ENCODE measurements at places on chromosomes 13 and 19. TPM values are rescaled to one million over a fixed set of nuclear protein-coding genes. Genes with fewer than 3 reads are reported as not detected.

UPK1A gene
- not detected for total RNA-seq

ZNF813 gene
- 3.0 TPM for total RNA-seq

TYK2 gene
- total RNA-seq = 79.3 TPM

DNA sequence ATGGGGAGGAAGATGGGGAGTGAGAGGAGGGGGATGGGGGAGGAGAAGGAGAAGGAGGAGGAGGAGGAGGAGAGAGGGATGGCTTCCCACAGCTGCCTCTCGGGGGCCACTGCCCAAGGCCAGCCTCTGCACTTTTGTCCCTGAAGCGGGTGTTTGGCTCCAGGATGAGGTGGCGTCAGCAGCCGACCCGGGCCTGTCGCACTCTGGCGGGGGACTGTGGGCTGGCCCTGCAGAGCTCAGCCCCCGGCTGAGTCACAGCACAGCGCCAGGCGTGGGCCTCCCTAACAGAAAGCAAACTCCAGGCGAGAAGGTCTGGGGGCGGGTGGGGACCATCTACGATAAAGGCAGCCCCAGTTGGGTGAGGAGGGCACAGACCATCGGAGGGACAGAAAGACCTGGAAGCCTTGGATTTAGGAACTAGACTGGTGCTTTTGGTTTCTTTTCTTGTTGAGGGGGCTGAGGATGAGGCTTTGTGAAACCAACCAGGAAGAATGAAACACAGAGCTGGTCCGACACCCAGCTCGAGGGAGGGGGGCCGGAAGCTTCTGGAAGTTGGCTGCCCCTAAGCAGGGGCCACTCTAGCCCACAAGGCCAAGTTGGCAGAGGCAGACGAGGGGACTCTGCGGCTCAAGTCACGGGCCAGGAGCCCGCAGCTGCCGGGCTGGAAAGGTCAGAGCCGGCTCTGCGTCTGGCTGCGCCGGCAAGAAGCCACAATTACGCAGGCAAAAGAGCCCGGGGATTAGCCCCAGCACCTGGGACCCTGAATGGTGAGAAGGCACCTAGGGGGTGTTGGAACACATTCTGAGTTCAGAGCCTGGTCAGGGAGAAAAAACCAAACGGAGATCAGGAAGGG, 18.2 kb downstream of the LSM4 start:
- no peaks in the 10 kb centered on the region for H3K27me3 ChIP-seq
- H3K4me1 ChIP-seq = peaks cover 52% of the 10 kb centered on the region
- peak; percentile 69 for DNase-seq
- peak overlapping the region; percentile 68 for H3K4me3 ChIP-seq
- no peaks in the 10 kb centered on the region for H3K36me3 ChIP-seq

DNA sequence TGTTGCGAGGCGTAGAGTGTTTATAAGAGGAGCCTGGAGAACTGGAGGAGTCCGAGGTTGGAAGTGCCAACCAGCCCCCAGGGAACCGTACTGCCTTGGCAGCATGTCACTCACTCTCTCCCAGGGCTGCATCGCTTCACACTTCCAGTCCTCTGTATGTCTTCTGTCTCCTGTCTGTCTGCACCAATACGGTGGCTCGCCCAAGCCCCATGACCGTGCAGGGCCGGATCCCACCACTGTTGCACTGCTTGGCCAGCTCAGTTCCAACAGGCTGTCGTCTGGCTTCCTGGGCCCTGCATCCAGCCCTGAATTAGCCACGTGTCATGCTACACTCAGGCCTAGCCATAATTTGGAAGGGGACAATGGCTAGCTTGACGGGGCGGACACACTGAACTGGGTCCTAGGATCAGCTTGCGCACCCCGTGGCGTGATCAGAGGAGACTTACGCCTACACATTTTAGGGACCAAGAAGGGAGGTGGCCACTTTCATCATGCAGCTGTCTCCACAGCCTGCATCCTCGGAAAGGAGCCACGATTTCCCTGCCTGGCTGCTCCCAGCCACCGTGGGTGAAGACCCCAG, 147.1 kb downstream of the URI1 start:
- DNase-seq = no peak
- H3K27ac ChIP-seq = no peak overlapping the region
- no peaks in the 10 kb centered on the region for H3K27me3 ChIP-seq
- H3K4me1 ChIP-seq = no peaks in the 10 kb centered on the region
- no peaks in the 10 kb centered on the region for H3K36me3 ChIP-seq
- no peak overlapping the region for H3K4me3 ChIP-seq

DNA sequence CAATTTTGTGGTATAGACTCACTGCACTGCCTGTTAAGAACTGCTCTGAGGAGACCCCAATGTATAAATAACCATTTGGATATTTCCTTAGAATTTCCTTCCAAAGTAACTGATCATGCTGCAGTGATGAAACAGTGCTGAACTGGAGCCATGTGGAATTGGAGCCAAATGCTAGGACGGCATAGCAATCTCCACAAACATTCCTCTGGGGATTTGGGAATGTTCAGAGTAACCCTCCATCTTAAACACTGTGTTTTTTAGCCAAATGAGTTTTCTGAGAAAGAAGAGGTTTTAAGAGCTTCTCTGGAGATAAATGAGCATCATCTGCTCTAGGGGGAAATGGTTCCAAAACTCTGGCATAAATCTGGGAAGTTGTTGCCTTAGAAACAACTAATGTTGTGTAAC, 98.2 kb downstream of the OLFM4 start:
- H3K36me3 ChIP-seq = no peaks in the 10 kb centered on the region
- no peak for DNase-seq
- H3K27me3 ChIP-seq = no peaks in the 10 kb centered on the region
- H3K27ac ChIP-seq = no peak overlapping the region

DNA sequence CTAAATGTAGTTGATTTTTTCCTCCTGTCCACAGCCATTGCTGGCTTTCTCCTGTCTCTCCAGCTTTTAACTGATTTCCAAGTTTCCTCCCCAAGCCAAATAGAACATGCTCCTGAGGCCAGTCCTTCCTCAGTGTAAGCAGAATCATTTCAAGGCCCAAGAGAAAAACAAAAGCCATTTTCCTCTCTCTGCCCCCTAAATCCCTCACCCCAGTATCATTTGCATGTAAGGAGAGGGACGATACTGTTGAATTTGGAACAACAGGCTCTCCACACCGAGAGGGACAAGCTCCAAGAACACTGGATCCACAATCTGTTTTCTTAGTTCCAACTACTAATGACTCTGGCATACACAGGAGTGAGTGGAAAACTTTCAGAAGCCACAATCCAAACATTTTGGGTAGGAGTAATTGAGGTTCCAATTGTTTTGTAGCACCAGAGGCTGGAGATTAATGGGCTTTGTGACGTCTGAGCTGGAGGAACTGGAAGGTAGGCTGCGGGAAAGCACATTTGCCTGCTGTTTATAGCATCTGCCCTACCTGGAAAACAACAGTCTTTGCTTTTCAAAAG, 156.8 kb downstream of the FLT1 start:
- peak overlapping the region; percentile 18 for H3K4me3 ChIP-seq
- H3K27ac ChIP-seq = peak overlapping the region; percentile 40
- no peaks in the 10 kb centered on the region for H3K36me3 ChIP-seq

- no peaks in the 10 kb centered on the region for H3K4me1 ChIP-seq
- no peak overlapping the region for H3K4me3 ChIP-seq
- no peaks in the 10 kb centered on the region for H3K36me3 ChIP-seq
- H3K27me3 ChIP-seq = no peaks in the 10 kb centered on the region
These were observed 139.1 kb downstream of the ZNF675 start for GRCh38 chr19:23547816-23548430.

- H3K4me3 ChIP-seq = no peak overlapping the region
- no peak overlapping the region for H3K27ac ChIP-seq
- no peaks in the 10 kb centered on the region for H3K27me3 ChIP-seq
- DNase-seq = no peak
- no peaks in the 10 kb centered on the region for H3K36me3 ChIP-seq
- no peaks in the 10 kb centered on the region for H3K4me1 ChIP-seq
These were observed 30.6 kb upstream of the DPP9 start for GRCh38 chr19:4754248-4754647.

DNA sequence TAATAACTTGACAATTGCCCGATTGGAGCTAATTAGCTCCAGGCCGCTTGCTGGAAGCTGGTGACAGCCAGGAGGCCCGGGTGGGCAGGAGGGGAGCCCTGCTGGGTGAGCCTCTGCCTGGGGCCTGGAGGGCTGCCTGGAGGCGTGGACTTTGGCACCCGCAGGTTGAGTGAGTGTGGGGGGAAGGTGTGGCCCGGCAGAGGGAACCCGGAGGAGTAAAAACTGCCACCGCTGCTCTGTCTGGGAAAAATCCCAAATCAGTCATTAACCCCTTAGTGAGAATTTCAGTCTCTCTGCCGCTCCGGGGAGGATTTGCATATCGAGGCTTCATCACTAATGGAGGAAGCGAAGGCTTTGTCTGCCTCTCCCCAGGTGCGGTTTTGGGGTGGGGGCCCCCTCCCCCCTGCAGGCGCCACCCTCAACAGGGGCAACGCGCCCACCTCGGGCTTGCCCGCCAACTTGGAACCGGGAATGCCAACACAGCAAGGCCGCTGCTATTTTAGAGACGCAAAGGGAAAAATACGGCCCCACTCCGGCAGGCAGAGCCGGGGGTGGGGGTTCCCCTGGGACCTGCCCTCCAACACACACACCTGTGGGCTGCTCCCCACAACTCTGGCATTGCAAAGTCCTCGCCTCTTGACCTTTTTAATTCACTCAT, 6.2 kb downstream of the EFNA2 start:
- H3K4me1 ChIP-seq = peaks cover 15% of the 10 kb centered on the region
- H3K4me3 ChIP-seq = no peak overlapping the region
- H3K27me3 ChIP-seq = peaks cover 21% of the 10 kb centered on the region
- no peak for DNase-seq
- H3K27ac ChIP-seq = no peak overlapping the region

GRCh38 chr19:13796301-13797057, 1.2 kb downstream of the ZSWIM4 start:
- H3K4me3 ChIP-seq = peak overlapping the region; percentile 99
- DNase-seq = peak; percentile 77
- H3K36me3 ChIP-seq = no peaks in the 10 kb centered on the region
- peaks cover 38% of the 10 kb centered on the region for H3K4me1 ChIP-seq
- H3K27ac ChIP-seq = peak overlapping the region; percentile 100
- H3K27me3 ChIP-seq = no peaks in the 10 kb centered on the region

All from thoracic aorta (tissue), 2 donors.